ENCODE measurements at places on chromosomes 5 and 9.

DNA sequence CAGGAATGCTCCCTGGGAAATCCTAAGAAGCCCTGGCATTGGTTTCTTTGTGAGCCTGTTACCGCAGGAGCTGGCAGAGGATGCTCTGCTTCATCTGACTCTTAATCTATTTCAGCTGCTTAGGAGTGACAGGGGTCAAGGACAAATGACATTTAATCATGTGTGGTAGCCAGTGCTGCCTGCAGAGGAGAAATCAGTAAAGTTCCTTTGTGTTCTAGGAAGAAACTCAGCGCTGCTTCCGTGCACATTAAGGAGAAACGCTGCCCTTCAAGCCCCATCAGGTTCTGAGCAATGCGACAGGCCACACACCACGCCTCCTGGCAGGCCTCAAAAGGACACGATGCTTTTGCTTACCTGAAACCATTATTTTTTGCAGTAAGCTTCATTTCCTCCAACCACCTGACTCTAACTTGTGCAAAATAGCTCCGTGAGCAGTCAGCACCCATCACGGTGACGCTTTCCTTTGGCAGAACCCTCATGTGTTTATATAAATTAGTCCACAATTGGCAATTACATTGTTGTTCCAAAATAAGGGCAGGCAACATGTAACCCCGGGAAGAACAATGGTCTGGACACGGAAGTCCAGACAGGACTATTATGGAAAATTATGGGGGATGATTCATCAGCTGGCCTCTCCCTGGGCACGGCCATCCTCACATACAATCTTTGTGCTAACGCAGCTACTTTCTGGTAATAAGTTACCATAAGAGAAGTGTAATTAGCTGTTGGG is 387.9 kb upstream of the DAP start:
- peaks cover 8% of the 10 kb centered on the region for H3K27me3 ChIP-seq
- no peaks in the 10 kb centered on the region for H3K36me3 ChIP-seq
- no peak overlapping the region for H3K27ac ChIP-seq

GRCh38 chr5:81422671-81423070 is 28.7 kb upstream of the ACOT12 start:
- H3K36me3 ChIP-seq, result peaks cover 3% of the 10 kb centered on the region
- H3K27me3 ChIP-seq, result no peaks in the 10 kb centered on the region
- no peak overlapping the region for H3K4me3 ChIP-seq
- H3K27ac ChIP-seq, result no peak overlapping the region

- H3K27ac ChIP-seq, result no peak overlapping the region
- no peaks in the 10 kb centered on the region for H3K36me3 ChIP-seq
- H3K4me3 ChIP-seq, result no peak overlapping the region
- H3K27me3 ChIP-seq, result peaks cover 44% of the 10 kb centered on the region
- no peak for DNase-seq
These were observed 28.8 kb downstream of the AHRR start for GRCh38 chr5:350355-350754.

DNA sequence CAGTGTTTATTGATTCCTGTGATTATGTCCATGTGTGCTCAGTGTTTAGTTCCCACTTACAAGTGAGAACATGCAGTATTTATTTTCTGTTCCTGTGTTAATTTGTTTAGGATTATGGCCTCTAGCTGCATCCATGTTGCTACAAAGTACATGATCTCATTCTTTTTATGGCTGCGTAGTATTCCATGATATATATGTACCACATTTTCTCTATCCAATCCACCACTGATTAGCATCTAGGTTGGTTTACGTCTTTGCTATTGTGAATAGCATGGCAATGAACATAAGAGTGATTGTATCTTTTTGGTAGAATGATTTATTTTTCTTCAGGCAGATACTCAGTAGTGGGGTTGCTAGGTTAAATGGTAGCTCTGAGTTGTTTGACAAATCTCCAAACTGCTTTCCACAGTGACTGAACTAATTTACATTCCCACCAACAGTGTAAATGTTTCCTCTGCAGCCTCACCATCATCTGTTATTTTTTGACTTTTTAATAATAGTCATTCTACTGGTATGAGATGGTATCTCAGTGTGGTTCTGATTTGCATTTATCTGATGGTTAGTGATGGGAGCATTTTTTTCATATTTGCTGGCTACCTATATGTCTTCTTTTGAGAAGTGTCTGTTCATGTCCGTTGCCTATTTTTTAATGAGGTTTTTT is 47.5 kb upstream of the ELL2 start:
- H3K4me1 ChIP-seq, result no peaks in the 10 kb centered on the region
- H3K27ac ChIP-seq, result no peak overlapping the region
- no peak for DNase-seq
- H3K27me3 ChIP-seq, result no peaks in the 10 kb centered on the region

GRCh38 chr5:68369457-68370125 is 154.0 kb downstream of the PIK3R1 start:
- no peaks in the 10 kb centered on the region for H3K36me3 ChIP-seq
- peak; percentile 40 for DNase-seq
- no peaks in the 10 kb centered on the region for H3K27me3 ChIP-seq
- peaks cover 17% of the 10 kb centered on the region for H3K4me1 ChIP-seq
- H3K27ac ChIP-seq, result peak overlapping the region; percentile 18

- H3K36me3 ChIP-seq, result no peaks in the 10 kb centered on the region
- no peak overlapping the region for H3K4me3 ChIP-seq
- no peaks in the 10 kb centered on the region for H3K4me1 ChIP-seq
- no peak for DNase-seq
These were observed 121.4 kb downstream of the CMYA5 start for GRCh38 chr5:79811081-79811480.

DNA sequence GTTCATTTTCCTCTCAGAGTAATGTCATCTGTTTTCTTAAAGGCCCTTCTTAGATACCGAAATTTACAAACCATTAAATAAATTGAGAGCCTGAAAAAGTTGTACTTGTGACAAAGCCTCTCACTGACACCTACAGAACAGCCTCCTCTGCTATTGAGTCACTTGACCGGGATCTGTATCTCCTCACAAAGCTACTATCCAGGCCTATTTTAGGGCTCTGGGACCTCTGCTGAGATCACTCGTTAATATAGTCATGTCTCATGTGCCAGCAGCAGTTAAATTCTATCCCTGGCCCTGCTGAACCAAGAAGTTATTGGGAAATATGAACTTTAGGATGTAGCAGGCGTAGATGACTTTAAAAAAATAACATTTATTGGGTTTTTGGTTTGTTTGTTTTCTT is 31.1 kb downstream of the FBXO38 start:
- peaks cover 80% of the 10 kb centered on the region for H3K36me3 ChIP-seq
- no peak for DNase-seq
- peak overlapping the region; percentile 58 for H3K27ac ChIP-seq

DNA sequence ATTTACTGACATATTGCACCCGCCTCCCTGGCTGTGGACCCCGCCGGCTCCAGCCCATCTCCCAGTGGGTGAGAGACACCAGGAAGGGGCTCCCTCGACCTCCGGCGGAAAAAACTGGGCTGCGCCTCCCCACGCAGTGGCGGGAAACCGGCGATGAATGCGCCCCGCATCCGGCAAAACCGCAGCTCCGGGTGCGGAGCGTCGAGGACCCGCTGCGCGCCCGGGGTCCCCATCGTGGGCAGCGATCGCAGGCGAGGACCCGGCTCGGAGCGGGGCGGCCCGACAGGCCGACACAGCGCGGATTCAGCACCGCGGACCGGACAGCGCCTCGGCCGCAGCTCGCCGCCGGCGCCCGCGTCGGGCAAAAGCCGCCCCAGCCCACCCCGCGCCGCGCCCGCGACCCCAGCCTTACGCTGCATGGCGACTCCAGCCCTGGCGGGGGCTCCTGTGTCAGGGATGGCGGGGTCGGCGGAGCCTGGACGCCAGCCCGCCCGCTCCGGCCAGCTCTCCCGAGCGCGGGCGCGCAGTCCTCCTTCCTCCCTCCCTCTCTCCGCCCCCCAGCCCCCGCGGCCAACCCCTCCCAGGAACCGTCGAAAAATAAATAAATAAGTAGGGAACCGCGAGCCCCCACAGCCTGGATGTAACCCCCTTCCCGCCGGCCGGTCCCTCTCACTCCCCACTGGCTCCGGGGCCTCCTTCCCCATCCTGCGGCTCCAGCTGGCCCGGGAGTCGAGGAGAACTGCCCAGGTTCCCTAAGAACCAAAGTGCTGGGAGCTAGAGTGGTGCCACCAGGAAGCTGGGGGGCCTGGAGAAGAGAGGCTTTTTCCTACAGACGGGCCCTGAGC is 3.1 kb downstream of the LHX3 start:
- no peak overlapping the region for H3K27ac ChIP-seq
- no peak overlapping the region for H3K4me3 ChIP-seq
- no peak for DNase-seq

DNA sequence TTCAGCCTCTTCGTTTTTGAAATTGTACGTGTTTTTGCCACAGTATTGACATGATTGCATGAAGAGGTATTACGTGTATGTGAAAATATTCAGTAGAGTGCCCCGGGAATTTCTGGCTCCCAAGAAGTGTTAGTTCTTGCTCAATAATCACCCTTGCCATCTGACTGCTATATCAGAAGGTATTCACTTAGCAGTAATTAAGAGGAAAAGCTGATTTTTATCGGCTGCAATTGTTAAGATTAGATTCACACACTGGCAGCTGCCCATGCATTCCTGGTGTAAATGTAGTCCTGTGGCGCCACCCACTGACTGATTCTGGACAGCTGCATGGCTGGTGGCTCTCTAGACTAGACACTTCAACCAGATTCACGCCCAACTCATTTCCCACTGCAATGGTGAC is 440.1 kb upstream of the ADAMTS16 start:
- H3K27ac ChIP-seq, result no peak overlapping the region
- H3K36me3 ChIP-seq, result no peaks in the 10 kb centered on the region
- DNase-seq, result no peak
- H3K4me1 ChIP-seq, result no peaks in the 10 kb centered on the region
- H3K4me3 ChIP-seq, result no peak overlapping the region

DNA sequence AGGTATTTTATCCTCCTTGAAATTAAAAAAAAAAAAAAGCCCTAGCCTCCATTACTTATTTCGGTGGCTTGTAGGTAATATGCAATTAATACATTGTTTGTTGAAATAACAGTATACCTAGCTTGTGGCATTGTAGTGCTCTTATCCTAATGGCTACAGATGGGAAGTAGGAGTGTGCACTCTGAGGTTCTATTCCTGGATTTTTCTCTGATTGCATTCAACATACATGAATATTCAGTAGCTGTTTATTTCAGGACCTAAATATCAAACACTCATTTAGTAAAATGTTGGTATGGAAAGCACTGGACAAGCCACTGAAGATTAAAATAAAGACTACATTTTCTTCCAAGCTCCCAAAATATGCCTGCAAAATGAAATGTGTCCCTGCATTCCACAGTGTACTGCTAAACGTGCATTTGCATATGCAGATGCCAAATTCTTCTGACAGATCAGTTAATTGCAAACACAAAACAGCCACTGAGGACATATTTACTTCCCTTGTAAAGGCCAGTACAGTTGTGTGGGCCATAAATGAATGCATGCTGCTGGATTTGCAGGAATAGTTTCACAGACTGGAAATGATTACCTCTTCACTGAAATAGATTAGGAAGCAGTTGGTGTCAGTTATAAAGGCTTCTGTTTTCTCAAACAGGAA is 826.1 kb downstream of the PRELID2 start:
- H3K4me1 ChIP-seq, result no peaks in the 10 kb centered on the region
- no peak for DNase-seq
- H3K4me3 ChIP-seq, result no peak overlapping the region
- H3K27me3 ChIP-seq, result no peaks in the 10 kb centered on the region
- no peak overlapping the region for H3K27ac ChIP-seq

DNA sequence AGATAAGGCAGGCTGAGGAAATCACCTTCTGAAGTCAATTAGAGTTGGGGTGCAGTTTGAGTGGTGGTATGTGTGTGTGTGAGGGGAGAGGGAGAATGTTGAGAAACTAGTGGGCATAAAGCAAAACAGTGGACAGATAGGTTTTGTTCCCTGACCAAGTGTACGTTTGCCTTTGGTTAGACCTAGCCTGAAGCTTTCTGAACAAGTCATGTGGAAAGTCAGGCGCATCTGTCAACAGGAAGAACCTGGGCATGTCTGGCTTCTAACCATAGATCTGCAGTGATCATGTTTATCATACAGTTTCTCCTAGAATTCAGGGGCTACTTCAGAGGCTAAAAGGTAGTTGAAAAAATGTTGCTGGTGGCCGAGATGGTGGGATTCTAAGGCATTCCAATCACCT is 143.2 kb upstream of the PCA3 start:
- no peaks in the 10 kb centered on the region for H3K36me3 ChIP-seq
- DNase-seq, result no peak
- H3K27me3 ChIP-seq, result peaks cover 10% of the 10 kb centered on the region
- no peaks in the 10 kb centered on the region for H3K4me1 ChIP-seq
- no peak overlapping the region for H3K4me3 ChIP-seq

DNA sequence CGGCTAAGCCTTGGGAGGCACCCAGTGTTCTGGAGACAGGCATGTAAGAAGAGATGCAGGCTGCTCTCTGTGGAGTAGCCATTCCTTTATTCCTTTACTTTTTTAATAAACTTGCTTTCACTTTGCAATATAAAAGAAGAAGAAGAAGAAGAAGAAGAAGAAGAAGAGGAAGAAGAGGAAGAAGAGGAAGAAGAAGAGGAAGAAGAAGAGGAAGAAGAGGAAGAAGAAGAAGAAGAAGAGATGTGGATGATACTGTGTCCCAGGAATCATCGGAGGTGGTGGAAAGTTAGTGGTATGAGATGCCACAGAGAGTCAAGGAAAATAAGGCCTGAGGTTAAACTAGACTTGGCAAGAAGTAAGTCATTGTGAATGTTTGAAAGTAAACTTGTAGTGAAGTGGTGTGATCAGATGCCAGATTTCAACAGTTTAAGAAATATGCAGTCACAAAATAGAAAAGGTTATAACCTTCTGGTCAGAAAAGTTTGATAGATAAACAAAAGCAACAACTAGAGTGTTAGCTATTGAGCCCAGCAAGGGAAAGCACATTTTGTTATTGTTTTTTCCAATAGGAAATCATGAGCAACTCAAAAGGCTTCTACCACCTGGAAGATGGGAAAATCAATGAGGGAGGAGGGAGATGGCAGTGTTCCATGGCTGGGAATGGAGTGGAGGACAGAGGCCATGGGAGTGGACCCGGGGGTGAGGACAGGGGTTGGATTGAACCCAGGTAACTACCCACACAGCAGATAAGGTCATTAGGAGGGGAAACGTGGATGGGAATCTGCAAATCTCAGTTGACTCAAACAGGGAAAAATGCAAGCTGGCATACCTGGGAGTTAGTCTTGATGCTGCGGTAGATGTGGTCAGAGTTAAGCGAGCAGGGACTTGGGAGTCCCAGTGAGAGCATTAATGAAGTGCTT is 16.8 kb downstream of the AOPEP start:
- no peaks in the 10 kb centered on the region for H3K27me3 ChIP-seq
- no peak for DNase-seq
- H3K4me1 ChIP-seq, result peaks cover 2% of the 10 kb centered on the region

- H3K36me3 ChIP-seq, result no peaks in the 10 kb centered on the region
- no peak for DNase-seq
- no peak overlapping the region for H3K4me3 ChIP-seq
- no peak overlapping the region for H3K27ac ChIP-seq
These were observed 400.0 kb upstream of the PDE4D start for GRCh38 chr5:60293518-60293917.

DNA sequence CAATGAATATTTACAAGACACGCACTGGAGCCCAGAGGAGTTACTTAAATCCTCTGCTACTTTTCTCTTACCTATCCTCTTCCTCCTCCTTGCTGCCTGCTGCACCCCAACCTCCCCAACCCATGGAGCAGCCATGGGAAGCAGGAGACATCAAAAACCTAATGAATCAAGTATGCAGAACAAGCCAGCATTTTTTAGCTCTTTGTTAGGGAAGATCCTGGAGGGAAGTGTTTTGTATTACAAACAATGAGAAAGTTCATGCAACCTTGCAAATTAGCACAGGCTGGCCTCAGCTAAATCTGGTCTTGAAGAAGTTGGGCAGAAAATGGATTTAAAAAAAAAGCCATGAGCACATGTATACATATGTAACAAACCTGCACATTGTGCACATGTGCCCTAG is 498.8 kb downstream of the KIF4B start:
- no peak overlapping the region for H3K27ac ChIP-seq
- H3K36me3 ChIP-seq, result no peaks in the 10 kb centered on the region
- H3K4me1 ChIP-seq, result no peaks in the 10 kb centered on the region
- peaks cover 7% of the 10 kb centered on the region for H3K27me3 ChIP-seq
- no peak for DNase-seq

Data from effector memory CD8-positive, alpha-beta T cell (primary cell).